SW 1271 (cell line): ENCODE measurements at places on chromosomes 7 and 10.

GRCh38 chr7:148191391-148192065 is 399.0 kb upstream of the C7orf33 start:
- no peak for DNase-seq

- peak; percentile 86 for DNase-seq
Observed at GRCh38 chr7:23713285-23714149, 3.5 kb downstream of the STK31 start.

DNA sequence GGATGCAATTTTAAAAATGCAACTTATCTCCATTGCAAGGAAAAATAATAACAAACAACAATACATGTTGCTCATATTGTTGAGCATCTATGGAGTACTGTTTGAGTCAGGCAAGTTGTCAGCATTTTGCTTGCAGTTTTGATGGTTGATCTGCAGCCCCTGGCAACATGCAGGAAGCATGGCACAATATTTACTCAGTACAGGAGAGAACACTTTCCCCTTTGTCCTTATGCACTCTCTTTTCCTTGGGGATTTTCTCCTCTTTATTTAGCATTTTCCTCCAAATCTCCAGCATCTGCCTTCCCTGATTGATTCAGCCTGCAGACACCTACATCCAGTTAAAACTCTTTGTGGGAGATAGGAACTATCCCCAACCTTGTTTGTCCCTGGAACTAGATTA is 620.5 kb upstream of the LRRN3 start:
- DNase-seq: no peak

DNA sequence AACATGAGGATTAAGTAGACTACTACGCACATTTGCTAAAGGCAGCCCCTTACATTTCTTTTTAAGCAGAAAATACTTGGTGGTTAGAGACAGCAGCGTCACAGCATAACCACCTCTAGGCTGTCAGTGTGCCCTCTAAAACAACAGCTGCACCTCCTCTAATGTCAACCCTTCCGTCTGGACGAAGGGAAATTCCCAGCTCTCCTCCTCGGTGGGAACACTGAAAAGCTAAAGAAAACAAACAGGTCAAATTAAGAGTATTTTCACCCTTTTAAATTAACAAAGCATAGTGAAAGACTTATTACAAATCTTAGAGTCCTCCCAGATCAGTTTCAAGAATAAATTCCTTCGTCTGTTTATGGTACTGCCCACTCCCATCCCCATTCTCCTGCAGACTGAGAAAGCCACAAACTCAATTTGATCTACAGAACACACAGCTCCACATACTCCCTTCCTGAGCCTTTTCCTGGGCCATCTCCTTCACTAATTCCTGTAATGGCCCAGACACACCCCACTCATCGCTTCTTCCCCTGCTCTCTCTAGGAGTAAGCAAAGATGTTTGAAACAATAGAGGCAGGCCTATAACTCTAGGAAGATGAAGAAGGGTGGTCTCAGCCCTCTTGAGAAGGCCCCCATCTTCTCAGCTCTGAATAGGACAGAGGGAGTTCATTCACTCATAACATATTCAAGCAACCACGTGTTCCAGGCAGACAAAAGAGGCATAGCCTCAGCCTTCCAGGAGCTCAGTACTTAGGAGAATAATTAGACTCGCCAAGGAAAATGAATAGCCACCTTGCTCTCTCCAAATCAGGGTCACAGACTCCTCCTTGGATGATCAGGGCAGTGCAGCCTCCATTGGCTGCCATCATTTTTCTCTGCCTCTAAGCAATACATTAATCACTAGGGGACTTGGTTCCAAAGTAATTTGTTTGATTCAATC is 47.5 kb upstream of the HNRNPH3 start:
- DNase-seq: no peak

GRCh38 chr10:21130108-21130507 is 233.0 kb upstream of the NEBL start:
- DNase-seq: no peak

GRCh38 chr10:73879296-73880173 is 5.2 kb upstream of the CAMK2G start:
- DNase-seq: peak; percentile 63

DNA sequence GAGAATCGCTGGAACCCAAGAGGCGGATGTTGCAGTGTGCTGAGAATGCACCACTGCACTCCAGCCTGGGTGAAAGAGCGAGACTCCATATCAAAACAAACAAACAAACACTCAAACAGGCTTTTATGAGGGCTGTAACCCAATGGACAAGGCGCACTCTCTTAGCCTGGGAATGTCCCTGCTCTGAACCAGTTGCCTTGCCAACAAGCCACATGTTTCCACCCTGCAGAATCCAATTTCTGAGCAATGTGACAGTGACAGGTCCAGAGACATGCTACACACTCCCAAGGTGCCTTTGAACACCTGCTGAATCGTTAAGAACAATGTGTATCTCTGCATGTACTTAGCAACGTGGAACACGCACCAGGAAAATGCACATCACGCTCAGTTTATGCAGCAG is 186.8 kb upstream of the AUTS2 start:
- no peak for DNase-seq

GRCh38 chr10:97325754-97326153 is 6.7 kb downstream of the FRAT1 start:
- no peak for DNase-seq

DNA sequence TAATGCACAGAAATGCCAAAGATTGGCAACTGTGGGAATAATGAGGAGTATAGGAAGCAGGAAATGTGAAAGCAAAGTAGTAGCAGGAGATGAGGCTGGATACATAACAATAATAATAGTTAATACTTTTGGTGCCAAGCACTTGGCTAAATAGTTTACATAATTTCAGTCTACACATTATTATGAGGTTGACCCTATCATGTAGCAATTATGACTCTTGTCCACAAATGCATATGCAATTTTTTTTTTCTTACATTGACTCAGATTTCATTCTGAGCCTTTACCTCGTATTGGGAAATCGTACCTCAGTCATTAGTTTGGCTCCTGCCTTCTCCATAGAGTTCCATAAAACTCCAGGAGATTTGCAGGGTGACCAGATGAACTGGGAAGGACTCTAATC is 219.9 kb downstream of the SUGCT start:
- DNase-seq: no peak

DNA sequence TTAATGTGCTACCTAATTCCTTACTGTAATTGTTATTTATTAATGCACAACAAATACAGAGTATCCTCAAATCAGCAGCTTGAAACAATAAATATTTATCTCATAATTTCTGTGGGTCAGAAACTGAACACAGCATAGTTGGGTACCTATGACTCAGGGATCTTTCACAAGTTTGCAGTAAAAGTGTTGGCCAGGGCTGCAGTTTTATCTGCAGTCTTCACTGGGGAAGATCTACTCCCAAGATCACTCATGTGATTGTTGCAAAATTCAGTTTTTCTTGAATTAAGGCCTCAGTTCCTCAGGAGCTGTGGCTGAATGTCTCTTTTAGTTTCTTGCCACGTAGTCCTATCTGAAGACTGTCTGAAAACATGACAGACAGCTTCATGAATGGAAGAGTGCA is 237.8 kb downstream of the ZWINT start:
- DNase-seq: no peak

DNA sequence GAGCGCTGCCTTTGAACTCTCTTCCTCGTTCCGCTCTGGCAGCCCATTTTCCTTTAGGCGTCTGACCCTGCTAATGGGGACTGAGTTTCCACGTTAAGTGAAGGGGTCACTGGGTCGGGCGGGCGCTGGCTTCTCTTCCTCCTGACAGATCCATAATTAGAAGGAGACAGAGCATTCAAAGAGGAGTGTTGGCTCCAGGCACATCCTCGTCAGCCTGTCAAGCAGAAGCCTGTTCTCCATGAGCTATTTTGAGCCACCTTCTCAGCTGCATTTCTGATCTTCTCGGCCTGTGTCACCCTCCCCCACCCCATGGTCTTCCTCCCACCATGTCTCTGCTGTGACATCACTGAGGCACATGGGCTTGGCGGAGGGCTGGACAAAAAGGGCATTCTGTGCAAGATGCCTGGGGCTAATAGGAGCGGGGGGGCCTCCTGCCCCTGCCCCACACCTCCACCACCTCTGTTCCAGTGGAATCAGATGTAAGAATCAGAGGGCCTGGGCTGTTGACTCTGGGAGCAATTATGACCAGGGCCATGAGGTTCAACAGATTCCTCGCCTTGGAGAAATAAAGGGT is 248.1 kb downstream of the PLXNA4 start:
- DNase-seq: no peak

- DNase-seq: no peak
Observed at GRCh38 chr7:116128139-116128538, 82.2 kb upstream of the TES start.

GRCh38 chr10:73812657-73813056 is 1.3 kb upstream of the NDST2 start:
- no peak for DNase-seq

- no peak for DNase-seq
Observed at GRCh38 chr7:130733931-130734814, at the start of gene KLF14. Gene KLF14, minus strand, starts transcription at chr7:130734207. Its CDS starts 174 bp downstream, at chr7:130734033.

- DNase-seq: no peak
Observed at GRCh38 chr7:3399858-3400257, 98.8 kb downstream of the SDK1 start.

DNA sequence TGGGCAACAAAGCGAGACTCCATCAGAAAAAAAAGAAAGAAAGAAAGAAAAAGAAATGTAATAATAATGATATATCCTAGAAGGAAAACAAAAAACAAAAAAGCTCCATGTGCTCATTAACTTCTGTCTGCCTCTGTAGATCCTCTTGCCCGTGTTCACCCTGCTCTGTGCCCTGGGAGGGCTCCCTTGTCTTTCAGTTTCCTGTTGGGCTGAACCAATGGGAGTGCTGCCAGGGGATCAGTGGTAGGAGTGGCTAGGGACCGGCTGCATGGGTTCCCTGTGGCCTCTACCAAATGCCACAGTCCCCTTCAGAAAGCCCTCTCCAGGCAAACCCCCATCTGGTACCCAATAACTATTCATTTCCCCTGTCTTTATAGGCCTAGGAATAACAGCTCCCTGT is 51.8 kb upstream of the PARD3 start:
- DNase-seq: no peak
